DMS153 (cell line): ENCODE measurements at places on chromosomes 7 and 10.

DNA sequence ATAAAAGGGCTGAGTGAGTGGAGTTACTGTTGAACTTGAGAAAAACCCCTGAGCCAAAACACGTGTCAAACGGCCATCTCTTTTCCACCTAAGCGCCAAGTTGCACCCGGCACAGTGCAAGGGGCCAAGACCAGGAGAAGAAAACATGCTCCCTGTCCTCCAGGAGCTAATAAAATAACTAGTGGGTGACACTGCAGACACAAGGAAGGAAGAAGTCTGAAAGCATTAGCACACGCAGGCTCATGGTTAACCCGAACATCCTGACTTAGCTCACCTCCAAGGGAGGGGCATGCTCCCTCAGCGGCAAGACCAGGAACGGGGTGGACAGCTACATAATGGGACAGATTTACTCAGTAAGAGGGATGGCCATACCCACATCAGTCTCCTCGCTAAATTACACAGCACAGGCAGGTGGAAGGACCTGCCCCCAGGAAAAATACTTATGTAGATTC is 65.0 kb downstream of the PIP4K2A start:
- no peak for DNase-seq

DNA sequence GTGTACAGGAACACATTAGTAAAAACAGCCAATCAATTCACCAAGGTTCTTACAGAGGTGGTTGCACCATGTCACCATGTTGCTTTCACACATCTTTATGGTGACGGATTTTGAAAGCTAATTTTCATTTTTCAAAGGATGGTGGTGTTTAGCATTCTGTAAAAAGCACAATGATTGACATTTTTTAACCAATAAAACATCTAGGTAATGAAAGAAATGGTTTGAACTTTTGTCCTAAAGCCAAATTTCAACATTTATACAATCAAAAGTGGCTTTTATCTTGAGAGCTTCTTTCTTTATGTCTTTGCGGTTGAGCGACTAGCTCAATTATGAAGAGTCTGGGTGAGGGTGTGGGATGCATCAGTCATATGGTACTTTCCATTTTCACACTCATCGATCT is 94.4 kb downstream of the MALRD1 start:
- DNase-seq, result no peak

DNA sequence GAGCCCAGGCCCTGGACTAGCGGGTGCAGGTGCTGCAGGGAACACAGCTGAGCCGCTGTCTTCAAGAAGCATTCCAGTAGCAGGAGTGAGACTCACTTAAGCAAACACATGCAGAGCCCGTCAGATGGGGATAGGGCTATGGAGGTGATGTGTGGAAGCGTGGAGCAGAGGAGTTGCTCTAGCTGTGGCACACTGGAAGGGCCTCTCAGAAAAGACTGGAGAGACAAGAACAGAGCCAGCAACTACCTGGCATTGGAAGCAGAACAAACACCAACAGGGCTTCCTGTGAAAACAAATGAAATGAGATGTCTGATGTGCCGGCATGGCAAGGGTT is 37.8 kb upstream of the GALNTL5 start:
- DNase-seq, result no peak

- no peak for DNase-seq
Observed at GRCh38 chr10:86127274-86127819, 239.2 kb downstream of the GRID1 start.

- DNase-seq, result no peak
Observed at GRCh38 chr10:118856106-118856505, 101.3 kb upstream of the CACUL1 start.

DNA sequence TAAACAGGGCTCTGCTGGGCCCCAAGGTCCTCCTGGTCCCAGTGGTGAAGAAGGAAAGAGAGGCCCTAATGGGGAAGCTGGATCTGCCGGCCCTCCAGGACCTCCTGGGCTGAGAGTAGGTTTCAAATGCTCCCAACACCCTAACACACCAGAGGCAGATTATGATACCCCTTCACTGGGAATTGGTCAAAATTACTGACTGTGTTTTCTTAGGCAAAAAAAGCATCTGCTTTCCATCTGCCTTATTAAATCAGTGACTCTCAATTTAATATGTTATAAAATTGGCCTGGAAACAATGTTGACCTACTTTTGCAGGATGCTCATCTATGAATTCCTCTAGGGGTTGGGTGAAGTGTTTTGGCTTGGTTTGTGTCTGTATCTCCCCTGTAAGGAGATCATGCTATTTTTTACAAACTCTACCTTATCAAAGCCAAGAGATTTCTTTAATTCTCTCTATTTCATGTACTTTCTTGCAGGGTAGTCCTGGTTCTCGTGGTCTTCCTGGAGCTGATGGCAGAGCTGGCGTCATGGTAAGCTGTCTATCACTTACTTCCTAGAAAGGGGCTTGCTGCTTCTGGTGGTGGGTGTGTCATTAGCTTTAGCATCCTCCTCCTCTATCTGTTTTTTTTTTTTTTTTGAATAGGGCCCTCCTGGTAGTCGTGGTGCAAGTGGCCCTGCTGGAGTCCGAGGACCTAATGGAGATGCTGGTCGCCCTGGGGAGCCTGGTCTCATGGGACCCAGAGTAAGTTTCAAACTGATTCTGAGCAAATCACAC is 15.9 kb downstream of the COL1A2 start:
- no peak for DNase-seq

- DNase-seq, result no peak
Observed at GRCh38 chr7:104150470-104150869, 57.3 kb downstream of the ORC5 start.

DNA sequence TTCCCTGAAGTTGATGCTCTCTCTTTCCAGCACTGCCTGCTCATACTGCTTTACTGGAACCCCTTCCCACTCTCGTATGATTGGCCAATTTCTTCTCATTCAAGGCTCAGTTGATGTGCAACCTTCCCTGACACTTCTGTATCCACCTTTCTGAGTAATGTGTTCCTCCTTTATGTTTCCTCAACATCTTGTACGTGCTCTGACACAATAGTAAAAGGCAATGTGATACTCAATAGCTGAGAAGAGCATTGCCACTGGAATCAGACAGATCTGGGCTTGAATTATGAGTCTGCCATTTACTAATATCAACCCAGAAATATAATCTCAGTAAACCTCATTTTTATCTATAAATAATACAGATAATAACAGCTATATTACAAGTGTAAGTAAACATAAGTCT is 34.7 kb downstream of the ARL4A start:
- DNase-seq, result no peak

GRCh38 chr7:3245077-3245476 is 56.0 kb upstream of the SDK1 start:
- no peak for DNase-seq

- DNase-seq, result no peak
Observed at GRCh38 chr10:13773043-13773442, 186.3 kb downstream of the PRPF18 start.

- DNase-seq, result no peak
Observed at GRCh38 chr10:114138581-114138980, 35.4 kb downstream of the CCDC186 start.

DNA sequence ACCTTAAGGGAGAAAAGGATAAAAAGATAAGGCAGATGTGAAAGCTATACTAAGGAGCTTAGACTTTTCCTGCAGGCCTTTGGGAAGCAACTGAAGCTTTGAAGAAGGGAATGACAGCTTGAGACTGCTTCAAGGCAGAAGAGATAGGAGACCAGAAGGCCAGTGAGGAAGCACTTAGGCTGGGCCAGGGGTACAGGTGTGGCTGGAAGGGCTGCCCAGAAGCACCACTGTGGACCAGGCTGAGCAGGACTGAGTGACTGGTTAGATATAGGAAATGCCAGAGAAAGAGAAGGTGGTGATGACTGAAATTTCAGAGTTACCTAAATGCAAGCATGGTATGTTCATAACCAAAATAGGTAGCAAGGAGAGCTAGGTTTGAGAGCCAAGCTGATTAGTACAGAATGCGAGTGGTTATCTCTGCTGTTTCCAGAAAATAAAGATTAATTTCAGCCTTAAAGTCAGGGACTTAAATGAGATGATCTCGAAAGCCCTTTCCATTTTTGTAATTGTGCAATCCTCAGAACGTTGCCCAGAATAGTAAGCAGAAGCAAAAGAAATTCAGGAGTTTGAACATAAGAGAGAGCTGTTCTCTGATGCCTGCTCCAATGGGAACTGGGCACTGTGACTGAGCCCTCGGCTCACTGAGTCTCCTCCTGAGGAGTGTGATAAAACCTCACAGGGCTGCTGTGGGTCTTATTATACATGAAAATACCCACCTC is 54.9 kb downstream of the MET start:
- DNase-seq, result no peak

DNA sequence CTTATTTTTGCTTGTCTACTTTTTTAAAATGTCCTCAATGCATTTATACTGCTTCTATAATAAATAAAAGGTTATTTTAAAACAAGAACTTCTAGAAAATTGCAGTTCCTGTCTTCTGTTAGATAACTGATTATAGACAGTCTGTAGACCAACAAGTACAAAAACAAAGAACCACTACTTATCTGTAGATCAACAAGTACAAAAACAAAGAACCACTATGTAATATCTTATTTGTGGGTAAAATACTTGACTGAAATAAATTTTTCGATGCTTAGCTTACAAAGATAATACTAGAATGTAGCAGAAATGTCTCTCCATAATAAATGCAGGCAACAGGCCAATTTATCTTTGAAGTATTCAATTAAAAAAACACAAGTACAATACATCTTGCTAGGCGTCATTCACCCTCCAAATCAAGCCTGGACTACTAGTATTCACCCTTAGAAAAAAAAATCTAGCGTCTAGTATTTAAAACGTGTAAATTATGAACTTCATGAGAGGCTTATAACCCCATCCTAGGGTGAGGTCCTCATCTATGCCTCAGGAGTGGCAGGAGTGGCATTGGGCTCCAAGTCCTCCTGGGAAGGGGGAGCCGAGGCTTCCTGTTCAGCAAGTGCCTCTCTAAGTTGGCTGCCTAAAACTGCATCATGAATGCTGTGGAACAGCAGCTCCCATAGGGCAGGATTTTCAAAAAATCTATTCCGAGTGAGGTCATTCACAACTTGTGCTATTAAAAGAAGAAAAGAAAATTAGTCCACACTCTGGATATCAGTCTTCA is 26.6 kb downstream of the PSMC2 start:
- no peak for DNase-seq

DNA sequence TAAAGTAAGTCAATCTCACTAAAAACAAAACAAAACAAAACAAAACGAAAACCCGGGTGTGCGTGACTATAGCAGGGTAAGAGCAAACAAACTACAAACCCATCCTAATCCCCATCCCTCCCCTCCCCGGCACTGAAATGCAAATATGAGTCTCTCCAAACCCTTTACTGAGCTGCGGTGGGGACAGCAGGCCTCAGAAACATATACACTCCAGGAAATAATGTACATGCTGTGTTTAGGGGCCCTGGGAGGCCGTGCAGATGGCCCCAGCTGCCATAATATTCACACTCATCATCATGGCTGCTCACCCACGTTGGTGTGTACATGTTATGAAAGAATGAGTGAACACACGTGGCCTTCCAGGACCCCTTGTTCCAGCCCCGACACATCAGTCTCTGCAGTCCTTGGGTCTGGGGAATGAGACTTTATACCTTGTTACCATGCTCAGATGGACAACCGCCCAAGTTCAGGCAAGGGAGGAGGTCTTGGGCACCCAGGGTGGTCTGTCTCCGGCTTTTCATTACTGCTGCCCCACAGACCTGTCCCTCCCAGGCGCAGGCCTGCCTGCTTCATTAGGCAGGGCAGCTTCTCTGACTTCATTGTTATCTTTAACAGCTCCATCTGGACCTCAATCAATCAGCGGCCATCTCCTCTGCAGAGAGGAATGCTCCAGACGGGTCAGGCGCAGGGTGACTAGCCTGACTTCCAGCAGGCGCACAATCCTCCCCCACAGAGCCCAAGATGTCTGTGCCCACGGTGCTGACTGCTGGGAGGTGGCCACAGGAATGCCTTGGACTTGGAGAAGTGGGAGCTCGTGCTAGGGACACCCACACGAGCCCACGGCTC is 20.6 kb downstream of the HSPA12A start:
- DNase-seq, result no peak

GRCh38 chr10:132785723-132786475 is at the start of gene NKX6-2:
Gene NKX6-2, minus strand, starts transcription at chr10:132786147. Its CDS starts 199 bp downstream, at chr10:132785948.
- DNase-seq, result no peak

- no peak for DNase-seq
Observed at GRCh38 chr10:6674291-6674690, 94.2 kb upstream of the PRKCQ start.
